ENCODE measurements at places on chromosomes 7 and 10.

DNA sequence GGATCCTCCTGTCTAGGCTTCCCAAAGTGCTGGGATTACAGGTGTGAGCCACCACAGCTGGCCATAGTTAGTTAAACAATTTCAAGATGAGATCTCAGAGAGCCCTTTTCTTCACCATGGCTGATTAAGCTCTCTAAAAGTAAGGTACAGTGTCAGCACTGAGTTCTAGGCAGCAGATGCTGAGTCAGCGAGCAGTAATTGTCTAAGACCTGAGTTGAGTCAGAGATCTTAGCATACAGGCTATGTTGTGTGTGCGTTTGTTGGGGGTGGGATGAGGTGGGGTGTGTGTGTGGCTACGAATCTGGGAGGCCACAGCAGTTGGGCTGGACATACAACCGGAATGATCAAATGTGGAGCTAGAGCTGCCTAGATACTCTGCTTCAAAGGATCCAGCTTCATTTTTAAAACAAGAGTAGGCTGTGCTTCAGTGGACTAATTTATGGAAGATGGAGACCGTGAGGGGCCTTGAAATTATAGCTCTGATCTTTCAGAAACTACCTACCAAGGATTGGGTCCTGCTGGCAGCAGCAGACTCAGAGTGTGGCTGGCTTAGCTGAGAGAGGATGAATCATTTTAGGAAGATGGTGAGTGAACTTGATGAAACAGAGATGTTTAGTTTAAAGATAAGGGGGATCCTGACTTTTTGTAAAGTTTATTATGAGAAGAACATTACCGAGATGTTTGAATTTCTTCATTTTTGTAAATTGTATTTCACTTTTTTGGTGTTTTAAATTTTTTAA lies 17.5 kb upstream of the MTPN start:
- DNase-seq: no peak

DNA sequence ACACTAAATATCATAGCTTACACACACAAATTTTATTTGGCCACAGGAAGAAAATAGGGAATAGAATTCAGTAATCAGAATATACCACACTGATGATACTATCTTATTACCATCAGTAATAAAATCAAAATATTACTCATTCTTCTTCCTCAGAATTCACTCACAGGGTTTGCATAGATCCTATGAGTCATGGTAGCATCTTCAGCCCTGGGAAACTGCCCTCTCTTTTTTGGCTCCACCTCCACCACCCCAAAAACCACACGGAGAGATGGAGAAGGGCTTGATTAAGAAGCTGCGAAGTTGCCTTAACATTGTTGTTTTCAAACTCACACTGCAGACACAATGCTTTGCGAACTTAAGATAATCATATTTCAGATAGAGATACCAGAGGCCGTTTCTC lies 154.1 kb upstream of the AHR start:
- DNase-seq: peak; percentile 42

- DNase-seq: no peak
These were observed 115.3 kb upstream of the TCF7L2 start for GRCh38 chr10:112834751-112835181.

DNA sequence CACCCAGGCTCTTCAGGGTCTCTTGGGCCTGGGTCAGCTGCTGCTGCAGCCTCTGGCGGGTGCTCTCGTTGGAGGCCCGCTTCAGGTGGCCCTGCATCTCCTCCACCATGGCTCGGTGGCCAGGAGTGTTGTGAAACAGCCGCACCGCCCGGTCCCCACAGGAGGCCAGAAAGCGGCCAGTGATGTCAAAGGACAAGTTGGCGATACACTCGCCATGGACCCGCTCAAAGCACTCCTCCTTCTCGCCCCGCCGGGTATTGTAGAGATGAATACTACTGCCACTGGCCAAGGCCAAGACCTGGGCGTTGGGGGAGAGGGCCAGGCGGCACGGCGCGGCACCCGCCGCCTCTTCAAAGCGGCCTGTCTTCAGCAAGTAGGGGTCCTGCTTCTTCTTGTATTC lies 7.9 kb downstream of the TBL2 start:
- no peak for DNase-seq

DNA sequence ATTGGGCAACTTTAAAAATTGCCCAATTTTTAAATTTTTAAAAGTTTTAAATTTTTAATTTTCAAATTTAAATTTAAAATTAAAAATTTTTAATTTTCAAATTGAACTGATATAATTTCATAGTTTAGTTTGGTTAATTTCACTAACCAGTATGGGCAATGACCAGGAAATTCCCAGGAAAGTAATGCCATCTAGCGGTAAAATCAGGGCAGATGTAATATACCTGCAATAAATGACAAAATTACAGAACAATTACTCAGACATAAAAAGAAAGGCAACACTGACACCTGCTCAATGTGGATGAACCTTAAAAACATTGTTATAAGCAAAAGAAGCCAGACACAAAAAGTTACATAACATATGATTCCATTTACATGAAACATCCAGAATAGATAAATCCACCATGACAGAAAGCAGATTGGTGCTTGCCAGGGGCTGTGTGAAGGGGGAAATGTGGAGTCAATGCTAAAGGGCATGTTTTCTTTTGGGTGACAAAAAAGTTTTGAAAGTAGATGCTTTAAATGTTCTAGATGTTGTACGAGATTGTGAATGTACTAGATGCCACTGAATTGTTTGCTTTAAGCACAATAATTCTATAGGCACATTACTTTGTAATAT lies 28.6 kb upstream of the SLC16A12 start:
- peak; percentile 3 for DNase-seq

GRCh38 chr10:60446851-60447250 lies 57.2 kb upstream of the ANK3 start:
- DNase-seq: no peak

DNA sequence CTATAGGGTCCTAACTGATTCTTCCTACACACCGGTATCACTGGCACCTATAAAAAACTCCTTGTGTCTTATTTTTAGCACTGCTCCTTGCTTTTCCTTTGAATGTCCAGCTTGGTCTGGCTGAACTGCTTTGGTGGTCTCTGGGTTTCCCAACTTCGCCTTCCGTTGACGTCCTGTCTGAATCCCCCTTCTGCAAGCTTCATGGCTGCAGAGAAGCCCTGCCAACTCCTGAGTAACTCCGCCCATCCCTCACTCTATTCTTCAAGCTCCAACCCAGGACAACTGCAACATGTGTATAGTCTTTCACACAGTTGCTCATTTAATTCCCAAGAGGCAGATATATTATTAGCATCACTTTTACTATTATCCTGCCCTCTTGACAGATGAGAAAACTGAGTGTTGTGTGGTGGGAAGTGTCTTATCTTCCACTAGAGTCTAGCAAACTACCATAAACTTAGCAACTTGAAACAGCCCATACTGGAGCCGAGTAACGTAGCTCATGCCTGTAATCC lies 40.9 kb downstream of the MTURN start:
- DNase-seq: no peak

DNA sequence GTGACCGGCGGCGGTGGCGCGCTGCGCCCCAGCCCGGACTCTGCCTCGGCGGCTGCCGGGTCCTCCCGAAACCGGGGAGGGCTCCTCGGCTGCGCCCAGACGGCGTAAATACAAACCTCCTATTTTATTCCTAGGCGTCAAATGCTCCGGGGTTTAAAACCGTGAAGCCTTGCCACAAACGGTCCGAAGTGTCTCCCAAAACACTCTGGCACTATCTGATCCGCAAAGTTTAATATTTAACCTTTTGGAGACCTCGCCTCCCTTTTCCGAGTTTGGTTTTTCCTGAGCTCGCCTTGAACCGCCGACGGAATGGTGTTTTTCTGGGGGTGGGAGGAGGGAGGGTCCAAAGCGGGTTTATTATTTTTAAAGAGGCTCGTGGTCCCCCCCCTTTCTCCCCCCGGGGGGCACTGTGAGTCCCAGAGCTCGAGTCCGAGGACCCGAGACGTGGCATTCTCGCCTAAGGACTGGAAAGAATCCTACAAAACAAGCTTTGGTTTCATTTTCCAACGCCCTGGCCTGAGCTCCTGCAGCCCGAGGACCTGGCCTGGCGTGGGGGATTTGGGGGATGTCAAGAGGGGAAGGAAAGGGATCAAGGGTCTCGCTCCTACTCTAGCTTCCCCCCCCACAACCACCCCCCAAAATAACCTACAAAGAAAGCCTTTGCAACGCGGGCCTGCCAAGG lies 1.8 kb downstream of the TNRC18 start:
- no peak for DNase-seq

DNA sequence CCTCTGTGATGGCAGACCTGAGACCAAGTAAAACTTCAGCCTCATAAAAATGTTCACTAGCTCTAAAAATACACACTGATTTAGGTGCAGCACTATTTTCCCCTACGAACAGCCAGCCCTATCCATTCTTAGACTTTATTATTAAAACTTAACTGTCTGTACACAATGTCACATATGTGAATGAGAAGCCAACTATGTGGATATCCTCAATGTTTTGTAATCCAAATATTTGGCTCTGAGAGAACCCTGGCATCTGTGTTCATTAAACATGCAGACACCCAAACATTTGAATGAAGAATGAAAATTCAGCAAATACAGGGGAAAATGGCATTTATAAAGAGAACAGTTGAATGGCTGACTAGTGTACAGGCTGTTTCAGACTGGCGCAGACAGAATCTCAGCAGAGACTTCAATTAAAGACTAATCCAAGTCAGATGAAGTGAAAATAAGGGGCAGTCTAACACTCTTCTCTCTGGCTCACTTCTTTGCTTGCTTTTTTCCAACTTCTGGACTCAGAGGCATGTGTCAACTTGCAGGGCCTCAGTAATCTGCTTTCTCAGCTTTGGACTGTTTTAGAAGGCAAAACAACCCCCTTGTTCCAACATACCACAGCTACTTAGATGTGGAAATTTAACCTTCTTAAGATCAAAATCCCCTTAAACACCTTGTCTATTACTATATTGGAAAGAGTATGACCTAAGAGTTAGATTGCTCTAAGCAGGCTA lies 47.4 kb upstream of the FAM180A start:
- no peak for DNase-seq

DNA sequence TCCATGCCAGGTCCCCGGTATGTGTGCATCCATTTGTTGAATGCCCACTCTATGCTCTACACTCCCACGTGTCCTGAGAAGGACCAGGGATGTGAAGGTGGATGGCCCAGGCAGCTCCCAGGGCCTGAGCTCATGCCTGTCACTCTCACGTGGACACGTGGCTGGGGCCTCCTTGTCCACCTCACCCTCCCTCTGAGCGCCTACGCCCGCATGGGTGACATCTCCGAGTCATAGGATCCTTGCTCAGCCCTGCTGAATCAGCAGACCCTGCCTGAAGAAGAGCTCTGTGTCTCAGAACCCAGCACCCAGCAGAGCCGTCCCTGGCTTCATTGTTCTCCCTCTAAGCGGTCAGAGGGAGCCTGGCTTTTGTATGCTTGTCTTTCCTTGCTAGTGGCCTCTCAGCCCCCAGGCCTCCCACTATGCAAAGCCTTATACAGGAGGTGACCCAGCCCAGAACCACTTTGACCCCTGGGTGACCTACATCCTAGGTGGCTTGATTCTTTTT lies 107.9 kb upstream of the PPIF start:
- no peak for DNase-seq

- DNase-seq: no peak
These were observed 106.2 kb downstream of the TFEC start for GRCh38 chr7:115924411-115924810.

GRCh38 chr10:31929261-31930022 lies 811 bp upstream of the ARHGAP12 start:
- no peak for DNase-seq

DNA sequence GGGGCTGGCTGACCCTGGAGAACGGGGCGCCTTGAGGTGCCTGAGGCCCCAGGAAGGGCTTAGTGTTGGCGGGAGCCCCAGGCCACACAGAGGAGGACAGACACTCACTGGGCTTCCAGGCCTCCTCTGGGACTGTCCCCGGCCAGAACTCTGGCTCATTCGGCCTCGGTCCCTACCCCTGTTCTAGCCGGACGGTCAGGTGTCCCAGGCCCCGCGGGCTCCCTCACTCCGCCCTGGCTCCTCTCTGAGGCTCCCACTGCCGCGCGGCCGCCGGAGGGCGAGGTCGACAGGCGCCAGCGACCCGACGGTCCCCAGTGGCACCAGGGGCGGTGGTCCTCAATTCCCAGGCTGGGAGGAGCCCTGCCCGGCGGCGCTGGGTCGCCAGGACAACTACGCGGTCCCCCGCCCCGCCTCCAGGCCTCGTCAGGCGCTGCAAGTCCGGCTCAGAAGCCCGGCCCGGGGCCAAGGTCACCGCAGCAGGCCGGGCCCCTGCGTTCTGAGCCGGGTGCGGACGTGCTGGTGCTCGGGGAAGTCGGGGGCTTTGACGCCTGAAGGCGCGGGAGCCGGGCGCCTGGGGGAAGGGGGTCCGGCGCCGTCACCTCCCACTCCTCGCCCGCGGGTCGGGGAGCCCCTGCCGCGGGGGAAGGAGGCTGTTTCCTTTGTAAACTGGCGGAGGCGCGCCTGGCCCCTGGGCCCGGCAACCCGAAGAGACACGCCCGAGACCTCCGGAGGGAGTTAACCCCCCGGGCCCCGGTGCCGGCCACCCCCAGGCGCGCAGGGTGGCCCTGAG lies 1.1 kb upstream of the PWWP2B start:
- no peak for DNase-seq

GRCh38 chr10:114576132-114576487 lies 82.0 kb downstream of the ABLIM1 start:
- no peak for DNase-seq

DNA sequence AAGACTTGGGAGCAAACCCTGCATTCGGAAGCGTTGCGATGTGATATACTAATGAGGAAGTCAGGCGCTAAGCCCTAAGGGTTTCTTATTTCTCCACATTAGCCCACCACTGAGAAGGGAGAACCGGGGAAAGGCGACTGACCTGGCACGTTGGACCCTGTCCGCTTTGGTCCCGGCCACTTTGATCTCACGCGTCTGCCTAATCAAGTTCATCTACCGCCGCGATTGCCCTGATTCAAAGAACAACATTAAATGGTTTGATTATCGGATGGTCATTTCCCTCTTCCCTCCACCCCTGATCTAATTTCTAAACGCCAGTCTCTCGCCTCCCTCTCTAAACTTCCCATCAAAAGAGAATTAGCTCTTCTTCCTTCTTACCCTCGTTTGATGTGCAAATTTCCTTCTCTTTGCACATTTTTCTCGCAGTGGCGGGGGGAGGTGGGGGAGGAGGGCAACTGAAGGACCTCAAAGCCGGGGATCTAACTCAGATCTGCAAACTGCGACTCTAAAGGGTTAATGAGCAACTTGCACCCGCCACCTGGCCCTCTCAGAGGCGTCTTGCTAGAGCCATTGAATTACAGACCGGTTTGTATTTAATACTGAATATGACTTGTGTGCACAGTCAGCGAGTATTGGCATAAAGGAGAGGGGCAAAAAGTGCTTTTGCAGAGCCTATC lies 687 bp upstream of the DKK1 start:
- no peak for DNase-seq
